ENCODE measurements at places on chromosomes 5 and 9. TPM values are rescaled to one million over a fixed set of nuclear protein-coding genes. Genes with fewer than 3 reads are reported as not detected.

PTPRD gene
- total RNA-seq = 0.11 TPM

- no peak for DNase-seq
Measured at GRCh38 chr9:128161215-128161902, 1.3 kb downstream of the BBLN start.

- no peak for DNase-seq
Measured at GRCh38 chr5:145911164-145911563, 25.2 kb upstream of the SH3RF2 start.

GRCh38 chr5:6222121-6222520 lies 156.2 kb downstream of the MED10 start:
- DNase-seq = no peak

DNA sequence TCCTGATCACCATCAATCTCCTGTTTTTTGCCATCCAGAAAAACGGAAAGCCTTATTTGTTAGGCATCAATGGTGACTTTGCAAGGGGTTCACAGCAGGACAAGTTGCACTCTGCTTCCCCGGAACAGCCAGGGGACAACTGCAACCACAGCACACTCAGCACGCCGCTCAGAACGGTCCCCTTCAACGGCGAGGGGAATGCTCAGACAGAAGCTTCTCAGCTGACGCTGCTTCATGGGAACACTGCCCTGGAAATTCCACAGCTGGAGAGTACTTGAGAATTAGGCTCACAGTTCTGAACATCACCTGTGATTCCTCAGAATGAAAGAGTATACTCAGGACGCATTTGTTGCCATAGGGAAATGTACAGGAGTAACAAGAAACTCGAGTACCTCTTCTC lies 40.1 kb upstream of the PLPP6 start:
- no peak for DNase-seq

DNA sequence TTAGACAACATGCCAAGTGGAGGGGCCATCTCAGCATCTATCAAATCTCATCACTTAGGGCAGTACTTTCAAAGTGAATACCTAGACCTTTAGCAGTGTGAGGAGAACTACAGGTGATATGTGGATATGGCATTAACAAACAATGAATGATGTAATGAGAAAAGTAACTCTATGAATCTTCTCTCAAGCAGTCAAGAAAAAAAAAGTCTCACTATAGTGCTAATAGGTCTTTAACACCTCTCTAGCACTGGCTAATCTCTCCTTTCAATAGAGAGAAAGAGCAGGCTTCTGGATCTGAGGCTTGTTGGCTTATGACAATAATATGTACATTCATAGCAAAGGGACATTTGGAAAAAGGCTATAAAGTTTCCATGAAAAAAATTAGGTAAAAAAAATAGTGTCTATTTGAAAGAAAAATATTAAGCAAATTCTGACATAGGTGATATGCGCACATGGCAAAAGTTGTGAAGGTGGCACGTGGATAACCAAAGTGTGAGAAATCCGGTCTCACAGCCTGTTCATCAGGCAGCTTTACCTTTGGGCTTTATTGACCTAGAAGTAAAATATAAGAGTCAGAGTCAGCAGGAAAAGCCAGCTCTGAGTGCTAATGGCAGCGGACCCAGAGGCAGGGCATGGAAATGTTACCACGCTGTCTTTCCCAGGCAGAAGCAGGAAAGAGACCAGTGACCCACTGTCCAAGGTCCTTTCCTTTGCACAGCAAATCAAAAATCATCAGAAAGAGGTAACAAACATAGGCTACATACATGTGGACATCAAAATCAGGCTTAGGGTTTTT lies 203.4 kb downstream of the EFNA5 start:
- no peak for DNase-seq

DNA sequence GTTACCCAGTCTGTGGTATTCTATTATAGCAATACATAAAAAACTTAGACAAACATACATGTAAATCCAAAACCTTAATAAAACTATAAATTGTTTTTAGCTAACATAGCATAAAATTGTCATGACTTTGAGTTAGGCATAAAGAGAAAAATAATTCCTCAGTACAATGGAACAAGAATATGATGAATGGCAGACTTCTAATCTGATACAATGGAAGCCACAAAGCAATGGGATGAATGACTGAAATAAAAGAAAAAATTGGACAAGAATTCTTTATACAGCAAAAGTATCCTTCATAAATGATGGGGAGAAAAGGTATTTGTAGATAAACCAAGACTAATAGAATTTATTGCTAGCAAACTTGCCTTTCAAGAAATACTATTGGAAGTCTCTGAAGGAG lies 524.2 kb downstream of the GABRG2 start:
- DNase-seq = no peak
